Dermis microvascular lymphatic vessel endothelial cell (primary cell): ENCODE measurements at places on chromosomes 13 and 19. TPM values are rescaled to one million over a fixed set of nuclear protein-coding genes. Genes with fewer than 3 reads are reported as not detected.

The SIGLEC12 gene
- not detected in 2 replicates for total RNA-seq

The CACNA1A gene
- total RNA-seq: under 0.01 and 0.13 TPM in 2 replicates

The TFPT gene
- total RNA-seq: 19.1 and 19.6 TPM in 2 replicates

The TMEM145 gene
- 0.25 and 0.26 TPM in 2 replicates for total RNA-seq
